ENCODE measurements at places on chromosomes 7 and 10.

- no peak for DNase-seq
Measured at GRCh38 chr10:16952610-16953009, 135.4 kb upstream of the RSU1 start.

- no peak for DNase-seq
Measured at GRCh38 chr7:64873155-64873500, 29.9 kb upstream of the ZNF273 start.

DNA sequence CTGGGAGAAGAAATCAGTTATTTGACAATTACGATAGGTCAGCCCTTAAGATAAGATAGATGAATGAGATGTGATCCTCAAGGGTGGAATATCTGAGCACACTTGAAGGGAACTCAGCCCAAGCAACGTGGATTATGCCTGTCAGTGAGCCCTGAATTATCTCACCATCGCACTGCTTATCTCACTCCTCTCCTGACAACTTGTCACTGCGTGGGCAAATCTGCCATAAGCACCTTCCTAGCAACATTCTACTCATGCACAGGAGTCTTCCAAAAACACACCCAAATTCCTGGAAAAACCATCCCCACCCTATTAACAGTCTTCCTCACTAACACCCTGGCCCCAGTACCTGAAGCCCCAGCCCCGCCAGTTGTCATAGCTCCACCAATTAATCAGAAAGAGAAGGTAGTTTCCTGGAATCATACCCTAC, 46.5 kb upstream of the IL6 start:
- no peak for DNase-seq

DNA sequence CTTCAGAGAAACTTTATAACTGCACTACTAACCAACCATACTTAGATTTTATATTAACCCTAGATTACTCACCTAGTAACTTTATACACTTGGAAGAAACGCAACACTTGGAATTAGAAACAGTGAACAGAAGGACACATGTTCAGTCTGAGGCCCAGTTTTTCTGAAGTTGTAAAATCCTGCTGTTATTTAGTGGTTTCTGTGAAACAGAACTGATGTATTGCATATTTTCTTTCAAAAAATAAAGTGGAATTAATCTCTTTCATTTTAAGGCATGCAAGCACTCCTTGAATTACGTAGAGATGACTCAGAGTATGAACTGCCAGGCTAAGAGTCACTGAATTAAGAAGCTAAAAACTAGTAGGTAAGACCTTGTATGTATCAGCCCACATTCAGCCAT, 215.8 kb downstream of the SKAP2 start:
- no peak for DNase-seq

DNA sequence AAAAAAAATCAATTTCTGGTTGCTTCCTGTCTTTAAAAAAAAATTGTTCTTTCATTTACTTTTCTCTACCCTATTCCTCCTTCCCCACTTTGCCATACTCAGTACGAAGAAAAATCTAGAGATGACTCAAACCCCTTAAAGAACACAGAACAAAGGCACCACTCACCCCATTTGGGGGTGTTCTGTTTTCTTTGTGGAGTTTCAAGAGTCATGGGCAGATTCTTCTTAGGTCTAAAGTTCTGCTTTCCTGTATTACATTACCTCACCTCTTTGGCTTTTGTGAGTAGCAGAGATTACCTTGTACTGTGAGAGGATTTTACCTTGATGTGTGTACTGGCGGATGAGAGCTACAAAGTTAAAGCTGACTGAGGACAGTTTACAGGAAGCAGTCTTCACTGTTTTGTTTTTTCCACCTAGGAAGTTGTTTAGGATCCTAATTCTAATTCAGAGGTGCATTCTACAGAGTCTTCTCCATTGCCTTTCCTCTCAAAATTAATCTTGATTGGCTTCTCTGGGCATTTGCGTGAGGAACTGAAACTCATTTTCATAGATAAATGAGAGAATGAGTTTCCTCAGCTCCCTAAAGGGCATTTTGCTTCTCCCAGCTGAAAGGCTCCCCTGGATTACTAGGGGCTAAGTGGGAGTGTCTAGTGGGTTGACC, 20.7 kb downstream of the AVL9 start:
- no peak for DNase-seq

GRCh38 chr7:12244129-12244528, 33.0 kb downstream of the TMEM106B start:
- DNase-seq, result no peak

- no peak for DNase-seq
Measured at GRCh38 chr10:9222917-9223316, 1168.4 kb downstream of the GATA3 start.

GRCh38 chr7:133052401-133052756, 29.5 kb downstream of the CHCHD3 start:
- DNase-seq, result no peak

- no peak for DNase-seq
Measured at GRCh38 chr7:74511345-74511744, 57.6 kb downstream of the GTF2IRD1 start.

- peak; percentile 12 for DNase-seq
Measured at GRCh38 chr10:63628526-63629362, 107.5 kb downstream of the REEP3 start.

DNA sequence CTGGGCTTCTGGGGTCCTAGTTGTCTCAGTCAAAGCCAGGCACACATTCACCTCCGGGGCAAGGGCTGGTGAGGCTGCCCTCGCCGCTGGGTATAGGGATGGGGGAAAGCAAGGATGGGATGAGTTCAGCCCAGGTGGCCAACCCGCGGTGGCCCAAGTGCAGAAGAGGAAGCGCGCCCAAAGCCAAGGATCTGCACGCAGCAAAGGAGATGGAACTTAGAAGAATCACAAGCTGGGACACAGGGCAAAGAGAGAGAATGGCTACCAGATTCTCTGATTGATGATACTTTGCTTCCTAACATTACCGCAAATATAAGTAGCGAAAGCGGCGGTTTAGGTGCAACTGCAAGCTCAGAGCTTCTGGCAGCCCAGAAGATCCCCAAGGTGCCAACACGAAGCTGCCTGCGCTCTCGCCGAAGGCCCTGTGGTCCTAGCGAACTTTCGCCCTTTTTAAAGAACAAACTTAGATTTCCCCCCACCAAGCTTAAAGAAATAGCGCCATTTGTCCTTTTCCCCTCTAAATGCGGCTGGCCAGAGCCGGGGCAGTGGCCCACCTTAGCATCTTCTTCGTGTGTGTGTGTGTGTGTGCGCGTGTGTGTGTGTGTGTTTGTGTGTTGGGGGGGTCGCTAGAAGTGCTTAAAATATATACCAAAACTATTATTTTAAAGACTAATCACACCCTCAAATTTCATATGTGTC, 927 bp upstream of the MKX start:
- DNase-seq, result no peak

DNA sequence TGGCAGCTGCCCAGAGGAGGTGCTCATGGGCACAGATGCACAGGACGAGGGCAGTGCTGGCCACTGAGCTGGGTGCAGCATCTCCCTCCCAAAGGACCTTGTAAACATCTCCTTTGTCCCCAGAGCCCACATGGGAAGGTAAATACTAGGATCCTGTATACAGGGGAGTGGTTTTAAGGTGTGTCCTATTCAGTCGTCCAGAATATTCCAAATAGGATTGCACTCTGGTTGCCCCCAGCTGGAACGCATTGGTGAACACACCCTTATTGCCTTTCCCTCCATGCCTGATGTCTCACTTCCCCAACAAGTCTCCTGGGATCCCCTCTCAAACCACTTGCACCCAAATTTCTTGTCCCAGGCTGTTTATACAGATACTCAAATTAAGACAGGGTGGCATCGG, 152.0 kb upstream of the PCBD1 start:
- no peak for DNase-seq

GRCh38 chr10:71390461-71390835, 6.3 kb upstream of the CDH23 start:
- DNase-seq, result no peak

Data from hypothalamus (tissue), 51 donors.